ENCODE measurements at places on chromosomes 2 and 18.

GRCh38 chr18:32351032-32351431 is 119.7 kb downstream of the GAREM1 start:
- no peak for DNase-seq

DNA sequence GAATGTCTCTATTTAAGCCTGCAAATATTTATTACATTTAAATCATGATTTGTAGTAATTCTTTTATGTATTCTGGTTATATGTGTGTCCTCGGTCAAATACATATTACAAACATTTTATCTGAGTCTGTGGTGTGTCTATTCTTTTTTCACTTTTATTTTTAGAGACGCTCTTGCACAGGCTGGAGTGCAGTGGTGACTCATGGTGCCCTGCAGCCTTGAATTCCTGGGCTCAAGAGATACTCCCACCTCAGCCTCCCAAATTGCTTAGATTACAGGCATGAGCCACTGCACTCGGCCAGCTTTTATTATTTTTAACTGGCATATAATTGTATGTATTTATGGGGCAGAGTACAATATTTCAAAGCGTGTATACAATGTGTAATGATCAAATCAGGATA is 47.5 kb downstream of the ARID5A start:
- DNase-seq, result no peak

- DNase-seq, result no peak
Measured at GRCh38 chr18:62323483-62324180, 1.5 kb upstream of the TNFRSF11A start.

DNA sequence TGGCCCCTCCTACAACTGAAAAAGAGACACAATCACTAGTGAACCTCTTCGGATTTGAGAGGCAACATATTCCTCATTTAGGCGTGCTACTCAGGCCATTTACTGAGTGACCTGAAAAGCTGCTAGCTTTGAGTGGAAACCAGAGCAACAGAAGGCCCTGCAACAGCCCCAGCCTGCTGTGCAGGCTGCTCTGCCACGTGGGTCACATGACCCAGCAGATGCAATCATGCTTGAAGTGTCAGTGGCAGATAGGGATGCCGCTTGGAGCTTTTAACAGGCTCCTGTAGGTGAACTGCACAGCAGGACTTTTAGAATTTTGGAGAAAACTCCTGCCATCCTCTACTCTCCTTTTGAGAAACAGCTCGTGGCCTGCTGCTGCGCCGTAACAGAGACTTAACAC is 578.6 kb upstream of the RAB6C start:
- DNase-seq, result no peak

DNA sequence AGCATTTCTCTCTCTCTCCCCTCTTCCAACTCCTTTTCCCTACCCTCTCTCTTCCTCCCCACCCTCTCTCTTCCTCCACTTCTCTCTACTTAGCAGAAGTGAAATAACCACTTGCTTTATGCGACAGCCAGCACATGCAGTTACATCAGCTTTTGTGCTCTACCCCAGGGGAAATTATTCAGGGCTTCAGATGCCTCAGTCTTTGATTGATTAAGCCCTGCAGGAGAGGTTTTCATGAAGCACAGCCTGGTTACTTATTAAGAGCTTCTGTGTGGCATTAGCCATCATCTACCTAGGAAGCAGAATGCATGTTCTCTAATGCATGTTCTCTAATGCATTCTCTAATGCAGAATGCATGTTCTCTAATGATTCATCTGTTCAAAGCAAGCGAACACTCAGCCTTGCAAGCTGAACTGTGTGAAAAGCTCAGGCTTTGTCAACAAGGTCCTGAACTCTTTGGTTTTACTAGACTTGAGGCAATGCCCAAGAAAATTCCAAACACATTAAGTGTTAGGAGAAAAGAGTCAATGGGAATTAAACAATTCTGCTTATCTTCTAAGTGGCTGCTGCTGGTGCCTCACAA is 56.1 kb downstream of the LHCGR start:
- no peak for DNase-seq
